ENCODE measurements at places on chromosomes 7 and 10.

- DNase-seq = no peak
Measured at GRCh38 chr7:18597754-18598153, 102.2 kb downstream of the HDAC9 start.

- DNase-seq = no peak
Measured at GRCh38 chr7:55109404-55110167, 90.8 kb downstream of the EGFR start.

DNA sequence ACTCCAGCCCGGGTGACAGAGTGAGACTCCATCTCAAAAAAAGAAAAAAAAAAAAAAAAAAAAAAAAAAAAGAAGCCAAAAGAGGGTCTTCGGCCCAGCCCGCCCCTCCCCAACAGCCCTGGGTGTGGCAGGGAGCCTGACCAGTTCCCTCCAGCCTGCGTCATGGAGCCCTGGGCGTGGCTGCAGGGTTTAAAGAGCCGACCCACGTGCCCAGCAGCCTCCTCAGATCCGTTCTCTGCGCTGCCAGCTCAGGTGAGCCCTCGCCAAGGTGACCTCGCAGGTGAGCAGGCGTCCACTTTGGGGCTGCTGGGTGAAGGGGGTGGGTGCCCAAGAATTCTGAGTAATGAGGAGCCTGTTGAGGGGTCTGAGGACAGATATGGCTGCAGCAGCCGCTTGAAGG, at the start of gene FXYD4:
TSS of gene FXYD4 (plus strand) at position 219 of the 400 bp plus-strand sequence. CDS start 2,111 bp downstream, outside the sequence.
- DNase-seq = no peak

GRCh38 chr7:1865571-1866255, 195.6 kb downstream of the ELFN1 start:
- DNase-seq = no peak

DNA sequence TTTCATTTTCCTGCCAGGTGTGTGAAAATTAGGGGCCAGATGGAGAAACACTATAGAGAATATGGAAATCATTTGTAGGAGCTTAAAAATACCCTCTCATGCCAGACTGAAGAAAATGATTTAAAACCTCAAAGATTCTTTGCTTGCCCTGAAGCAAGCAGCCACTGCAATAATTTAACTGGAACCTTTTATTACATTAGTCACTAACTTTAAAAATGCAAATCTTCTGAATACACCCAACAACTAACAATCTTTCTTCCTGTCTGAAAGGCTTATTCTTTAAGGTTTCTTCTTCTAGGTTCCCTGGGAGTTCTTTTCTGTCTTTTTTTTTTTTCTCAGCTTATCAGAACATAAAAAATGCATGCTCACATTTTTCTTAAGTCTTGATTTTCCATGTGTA, 238.5 kb upstream of the KMT2E start:
- DNase-seq = no peak

DNA sequence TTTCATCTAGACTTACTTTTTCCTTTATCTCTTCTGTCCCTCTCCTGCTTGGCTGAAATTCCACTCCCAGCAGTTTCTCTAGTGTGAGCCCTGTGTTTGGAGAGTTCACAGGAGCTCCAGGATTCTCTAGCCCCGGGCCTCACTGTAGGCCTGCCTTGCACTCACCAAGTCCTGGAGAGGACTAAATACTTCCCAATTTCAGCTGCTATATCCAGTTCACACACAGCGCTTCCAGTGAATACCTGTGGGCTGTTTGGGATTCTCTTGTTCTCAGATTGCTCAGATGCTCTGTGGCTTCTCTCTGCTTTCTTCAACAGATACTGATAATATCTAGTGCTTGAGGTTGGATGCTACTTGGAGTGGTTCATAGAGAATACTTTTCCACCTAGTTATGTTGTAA, 46.0 kb downstream of the MINPP1 start:
- DNase-seq = no peak

DNA sequence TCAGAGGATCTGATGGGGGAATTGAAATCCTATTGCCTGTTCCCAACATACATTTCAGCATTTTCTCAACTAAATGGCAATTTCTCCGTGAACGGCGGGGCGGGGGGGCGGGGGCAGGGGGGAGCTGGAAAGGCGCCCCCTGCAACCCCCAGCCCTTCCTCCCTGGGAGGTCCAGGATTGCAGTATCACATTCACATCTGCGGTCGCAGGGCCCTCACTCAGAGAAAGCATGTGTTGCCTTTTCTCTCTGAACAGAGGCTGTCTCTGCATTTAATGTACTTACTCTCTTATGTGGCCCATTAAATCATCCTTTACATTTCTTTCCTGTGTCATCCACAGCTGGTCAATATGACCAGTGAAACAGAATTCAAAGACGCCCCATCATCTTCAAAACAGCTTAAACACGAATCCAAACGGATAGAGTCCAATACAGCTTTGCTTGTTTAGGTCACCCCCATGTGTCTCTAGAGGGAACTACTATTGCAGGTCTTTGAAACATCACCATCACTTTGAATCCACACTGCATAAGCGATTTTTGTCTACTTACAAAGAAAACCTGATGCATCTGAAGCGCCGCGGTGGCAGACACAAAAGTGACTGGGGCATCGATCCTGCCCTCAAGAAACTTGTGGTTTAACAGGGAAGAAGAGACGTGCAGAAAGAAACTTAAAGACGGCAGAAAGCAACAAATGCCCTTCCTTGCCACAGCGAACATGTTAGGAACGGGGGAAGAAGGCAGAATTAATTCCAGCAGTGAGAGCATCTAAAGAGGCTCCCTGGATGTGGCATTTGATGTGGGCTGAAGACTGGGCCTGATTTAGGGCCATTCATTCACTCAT, 17.0 kb upstream of the ECHDC3 start:
- no peak for DNase-seq

DNA sequence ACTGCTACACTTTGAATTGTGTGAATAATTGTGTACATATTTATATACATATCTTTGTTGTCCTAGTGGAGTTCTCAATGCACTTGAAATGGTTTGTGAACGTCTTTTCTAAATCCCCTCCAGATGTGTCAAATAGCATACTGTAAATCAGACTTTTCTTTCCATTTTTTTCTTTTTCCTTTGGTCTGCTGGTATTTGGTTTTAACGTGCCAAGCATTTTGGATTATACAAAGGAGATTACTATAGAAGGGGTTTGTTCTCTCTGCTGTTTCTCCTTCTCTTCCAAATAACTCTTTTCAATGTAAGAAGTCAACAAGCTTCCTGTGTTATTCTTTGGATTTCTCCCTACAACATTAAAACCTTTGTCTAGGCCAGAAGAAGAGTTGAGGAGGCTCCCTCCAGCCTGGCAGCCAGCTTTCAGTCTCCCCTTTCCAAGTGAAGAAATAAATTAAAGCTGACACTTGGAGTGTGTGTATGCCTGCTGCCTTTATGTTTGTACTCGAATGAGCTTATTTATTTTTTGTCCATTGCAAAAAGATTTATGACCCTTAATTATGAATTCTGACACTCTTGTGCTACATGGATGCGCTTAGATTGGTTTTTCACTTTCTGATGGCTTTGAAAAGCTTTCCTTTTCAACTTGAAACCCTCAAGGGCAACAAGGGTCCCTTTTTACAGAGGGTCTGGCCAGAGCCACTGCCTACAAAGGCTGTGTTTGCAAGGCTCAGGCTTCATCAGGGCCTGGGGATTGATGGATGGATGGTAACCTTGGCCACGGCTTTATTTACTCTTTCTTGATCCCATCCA, 107.8 kb downstream of the RAB18 start:
- no peak for DNase-seq

DNA sequence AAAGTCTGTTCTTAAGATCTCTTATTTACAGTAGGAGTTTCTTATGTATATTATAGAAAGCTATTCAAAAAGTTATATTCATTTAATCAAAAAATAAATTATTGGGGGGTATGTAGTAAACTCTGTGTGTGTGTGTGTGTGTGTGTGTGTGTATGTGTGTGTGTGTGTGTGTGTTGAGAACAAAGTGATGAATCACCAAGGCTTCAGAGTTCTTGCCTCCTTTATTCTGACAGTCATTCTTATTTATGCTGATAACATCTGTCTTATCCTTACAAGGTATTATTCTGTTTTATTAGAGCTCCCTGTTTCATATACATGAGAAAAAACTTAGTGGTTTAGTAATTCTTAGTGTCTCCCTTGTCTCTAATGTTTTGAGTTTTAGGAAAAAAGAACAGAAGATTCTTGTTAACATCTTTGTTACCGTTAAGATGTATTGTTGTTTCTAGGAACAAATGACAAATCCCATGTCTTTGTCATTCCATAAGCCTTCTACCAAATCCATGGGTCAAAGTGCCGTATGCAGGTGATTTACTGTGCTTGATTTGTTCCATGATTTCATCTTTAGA, 424.0 kb downstream of the EXOC4 start:
- DNase-seq = no peak

DNA sequence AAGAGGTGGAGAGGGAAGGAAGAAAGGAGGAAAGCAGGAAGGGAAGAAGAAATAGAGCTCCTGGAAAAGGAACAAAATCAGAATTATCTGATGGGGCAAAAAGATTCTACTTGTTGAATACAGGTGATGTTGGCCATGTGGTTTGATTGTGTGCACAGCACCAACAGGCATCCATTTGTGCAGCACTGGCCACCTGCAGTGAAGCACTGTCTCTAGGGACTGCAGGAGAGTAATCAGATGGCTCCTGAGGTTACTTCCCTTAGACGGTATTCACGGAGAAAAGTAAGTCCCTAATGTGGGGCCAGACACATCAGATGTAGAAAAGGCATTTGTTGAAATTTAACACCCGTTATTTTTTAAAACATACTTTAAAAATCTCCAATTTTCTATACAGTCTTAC, 135.3 kb upstream of the VIPR2 start:
- no peak for DNase-seq

DNA sequence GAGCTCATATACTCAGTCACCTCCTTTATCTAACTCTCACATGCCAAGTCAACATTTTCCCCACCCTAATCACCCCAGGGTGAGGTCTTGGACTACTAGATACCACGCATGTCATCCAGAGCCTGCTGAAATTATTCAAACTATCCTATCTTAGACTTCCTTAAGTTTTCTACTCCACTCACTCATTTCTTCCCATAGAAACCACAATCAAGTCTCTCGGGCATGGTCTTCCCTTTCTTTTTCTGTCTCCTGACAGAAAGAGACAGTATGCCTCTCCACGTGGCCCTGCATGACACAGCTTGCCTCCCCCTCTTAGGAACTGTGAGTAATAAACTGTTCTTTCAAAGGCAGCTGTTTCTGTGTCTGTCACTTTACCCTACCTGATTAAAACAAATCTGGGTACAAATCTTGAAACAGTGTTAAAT, 29.4 kb downstream of the TAS2R41 start:
- DNase-seq = no peak

DNA sequence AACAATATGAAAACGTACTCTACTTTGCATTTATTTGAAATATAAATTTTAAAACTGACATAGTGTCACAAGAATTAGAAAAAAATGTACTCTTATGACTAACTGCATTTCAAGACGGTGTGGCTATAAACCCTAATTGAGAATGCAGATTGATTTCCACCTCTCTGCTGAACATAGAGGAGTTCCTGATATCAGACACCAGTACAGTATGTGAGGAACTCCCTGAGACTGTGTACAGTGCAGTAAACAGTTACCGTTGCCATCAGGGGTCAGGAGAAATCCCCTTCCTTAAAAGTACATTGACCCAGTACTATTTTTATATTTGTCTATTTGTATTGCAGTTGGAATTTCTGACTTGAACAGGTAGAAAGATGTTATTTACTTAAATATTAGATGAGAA, 61.8 kb upstream of the DKK1 start:
- DNase-seq = no peak

DNA sequence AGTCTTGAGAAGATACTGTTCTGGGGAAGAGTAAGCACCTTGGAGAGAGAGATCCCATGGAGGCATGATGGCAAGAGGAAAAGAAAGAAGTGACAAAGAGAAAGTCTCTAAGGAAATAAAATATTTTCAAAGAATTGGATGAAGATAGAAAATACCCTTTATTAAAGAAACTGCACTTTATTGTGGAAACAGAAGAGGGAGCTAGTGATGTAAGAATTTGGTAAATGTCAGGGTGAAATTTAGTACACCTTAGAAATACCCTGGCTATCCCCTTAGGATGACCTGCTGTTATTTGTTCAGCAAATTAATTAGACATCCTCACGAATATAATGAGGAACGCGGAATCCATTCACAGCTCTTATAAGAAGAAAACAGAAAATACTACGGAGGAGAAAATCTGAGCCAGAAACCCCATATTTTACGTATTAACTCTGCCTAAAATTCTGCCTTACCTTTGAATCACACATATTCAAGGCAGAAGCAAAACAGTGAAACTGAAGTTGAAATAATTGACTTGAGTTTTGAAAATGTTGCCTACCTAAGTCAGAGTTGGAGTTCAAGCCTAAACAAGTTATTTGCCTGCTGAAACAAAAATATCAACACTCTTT, 90.7 kb downstream of the TFPI2 start:
- no peak for DNase-seq

DNA sequence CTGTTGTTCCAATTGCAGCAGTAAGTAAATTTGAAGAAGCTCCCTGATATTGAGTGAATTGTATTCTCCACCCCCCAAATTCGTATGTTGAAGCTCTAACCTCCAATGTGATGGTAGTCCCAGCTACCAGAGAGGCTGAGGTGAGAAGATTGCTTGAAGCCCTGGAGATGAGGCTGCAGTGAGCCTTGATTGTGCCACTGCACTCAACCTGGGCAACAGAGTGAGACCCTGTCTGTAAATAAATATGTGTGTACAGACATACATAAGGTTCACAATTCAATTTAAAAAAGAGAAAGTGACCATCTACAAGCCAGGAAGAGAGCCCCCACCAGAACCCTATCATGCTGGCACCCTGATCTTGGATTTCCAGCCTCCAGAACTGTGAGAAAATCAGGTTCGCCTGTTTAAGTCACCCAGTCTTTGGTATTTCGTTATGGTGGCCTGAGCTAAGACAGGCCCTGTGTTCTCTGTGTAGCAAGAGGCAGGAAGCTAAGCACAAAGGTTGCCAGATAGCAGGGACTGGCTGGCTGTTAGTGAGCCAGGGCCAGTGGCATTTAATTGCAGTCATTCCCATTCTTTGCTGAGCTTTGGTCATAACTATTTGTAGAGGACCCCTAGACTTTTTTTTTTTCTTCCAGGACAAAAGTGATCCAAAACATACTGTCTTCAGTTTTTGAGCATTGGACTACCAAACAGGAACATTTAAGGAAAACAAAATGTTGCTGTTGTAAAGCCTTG, 45.6 kb downstream of the AUTS2 start:
- DNase-seq = no peak

DNA sequence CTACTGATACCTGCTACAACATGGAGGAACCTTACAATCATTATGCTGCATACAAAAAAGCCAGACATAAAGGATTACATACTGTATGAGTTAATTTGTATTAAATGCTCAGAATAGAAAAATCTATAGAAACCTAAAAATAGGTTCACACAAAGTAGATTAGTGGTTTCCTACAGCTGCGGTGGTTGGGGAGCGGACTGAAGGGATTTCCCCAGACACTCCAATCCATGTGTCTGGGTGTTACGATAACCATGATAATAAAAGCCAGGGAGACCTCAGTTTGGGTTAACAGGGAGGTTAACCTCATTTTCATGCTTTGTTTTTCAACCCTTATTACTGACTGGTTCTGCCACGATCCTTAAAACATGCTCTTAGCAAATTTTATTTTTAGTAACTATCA, 355.9 kb downstream of the KCNMA1 start:
- no peak for DNase-seq

- no peak for DNase-seq
Measured at GRCh38 chr7:150332852-150333635, 8.4 kb downstream of the RARRES2 start.
